ENCODE measurements at places on chromosomes 2 and 18.

DNA sequence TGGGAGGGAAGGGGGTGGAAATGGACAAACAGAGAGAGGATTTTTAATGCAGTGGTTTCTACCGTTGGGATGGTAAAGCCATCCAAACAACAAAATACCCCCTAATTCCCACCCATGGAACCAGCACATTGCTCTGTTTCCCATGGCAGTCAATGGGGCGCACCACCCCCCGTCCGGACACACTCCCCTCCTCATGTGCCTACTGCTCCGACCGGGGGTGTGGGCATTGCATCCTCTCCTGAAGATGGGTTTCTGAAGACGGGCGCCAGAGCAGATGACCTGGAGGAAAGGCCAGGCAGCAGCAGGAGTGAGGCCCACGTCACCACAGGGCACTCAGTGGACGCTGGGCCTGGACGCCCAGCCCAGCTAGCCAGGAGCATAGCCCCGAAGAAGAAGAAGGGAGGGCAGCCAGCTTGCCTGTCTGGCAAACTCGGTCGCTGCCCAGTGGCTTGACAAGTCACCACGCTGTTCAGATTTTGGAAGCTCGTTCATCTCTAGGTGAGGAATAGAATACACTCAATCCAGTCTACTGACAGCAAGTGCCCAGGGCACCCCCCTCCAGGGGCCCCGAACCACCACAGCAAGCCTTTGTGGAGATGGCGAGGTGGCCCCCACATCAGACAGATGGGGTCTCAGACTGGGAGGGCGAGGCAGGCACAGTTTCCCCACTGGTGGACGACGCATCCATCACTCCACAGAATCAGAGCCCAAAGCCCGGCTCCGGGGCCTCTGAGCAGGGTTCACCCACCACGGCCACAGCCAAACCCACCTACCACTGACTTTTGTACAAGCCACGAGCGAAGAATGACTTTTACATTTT, 296.2 kb upstream of the SALL3 start:
- DNase-seq = no peak

DNA sequence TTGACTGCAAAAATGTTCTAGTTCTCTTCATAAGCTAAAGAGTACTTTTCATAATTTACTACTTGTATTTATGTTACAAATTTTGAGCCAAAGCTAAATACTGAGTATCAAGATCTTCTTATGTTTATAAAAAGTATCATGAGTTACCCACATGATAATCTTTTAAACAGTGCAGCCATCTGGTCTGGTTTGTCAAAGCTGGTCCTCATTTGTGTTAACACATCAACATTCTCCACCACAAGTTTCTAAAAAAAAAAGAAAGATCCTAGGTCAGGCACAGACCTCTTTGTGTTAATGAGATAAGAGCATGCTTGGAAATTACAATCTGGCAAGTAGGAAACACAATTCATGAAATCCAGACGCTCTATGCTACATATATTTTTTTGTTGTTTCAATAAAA, 75.5 kb upstream of the FRZB start:
- peak; percentile 35 for DNase-seq

- DNase-seq = no peak
Measured at GRCh38 chr2:139366681-139367080, 586.5 kb upstream of the NXPH2 start.

DNA sequence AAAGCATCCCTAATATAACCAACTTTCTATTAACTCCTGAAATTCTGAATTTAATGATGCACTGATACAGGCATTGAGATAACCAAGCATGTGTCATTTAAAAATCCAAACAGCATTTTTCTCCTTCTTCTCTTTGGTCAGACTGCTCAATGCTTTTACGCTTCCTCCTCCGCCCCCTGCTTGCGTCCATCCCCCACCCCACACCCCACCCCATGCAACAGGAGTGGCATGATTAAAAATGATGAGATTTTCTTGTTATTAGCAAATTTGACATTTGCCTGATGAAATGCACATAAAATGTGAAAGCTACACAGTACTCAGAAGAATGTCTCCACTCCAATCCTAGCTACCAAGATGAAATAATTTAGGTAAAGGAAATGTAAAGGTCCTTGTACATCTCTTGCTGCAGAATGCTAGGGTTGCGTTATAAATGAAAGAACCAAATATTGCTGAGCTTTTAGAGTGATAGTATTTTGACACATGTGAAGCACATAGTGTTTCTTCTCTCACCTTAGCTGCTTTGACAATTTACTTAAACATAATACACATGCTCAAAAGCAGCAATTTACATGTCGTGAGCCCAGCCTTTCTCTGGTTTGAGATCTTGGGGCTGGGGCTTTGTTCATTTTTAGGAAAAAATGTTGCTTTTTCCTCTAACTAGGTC, 263.8 kb downstream of the MEIS1 start:
- no peak for DNase-seq

DNA sequence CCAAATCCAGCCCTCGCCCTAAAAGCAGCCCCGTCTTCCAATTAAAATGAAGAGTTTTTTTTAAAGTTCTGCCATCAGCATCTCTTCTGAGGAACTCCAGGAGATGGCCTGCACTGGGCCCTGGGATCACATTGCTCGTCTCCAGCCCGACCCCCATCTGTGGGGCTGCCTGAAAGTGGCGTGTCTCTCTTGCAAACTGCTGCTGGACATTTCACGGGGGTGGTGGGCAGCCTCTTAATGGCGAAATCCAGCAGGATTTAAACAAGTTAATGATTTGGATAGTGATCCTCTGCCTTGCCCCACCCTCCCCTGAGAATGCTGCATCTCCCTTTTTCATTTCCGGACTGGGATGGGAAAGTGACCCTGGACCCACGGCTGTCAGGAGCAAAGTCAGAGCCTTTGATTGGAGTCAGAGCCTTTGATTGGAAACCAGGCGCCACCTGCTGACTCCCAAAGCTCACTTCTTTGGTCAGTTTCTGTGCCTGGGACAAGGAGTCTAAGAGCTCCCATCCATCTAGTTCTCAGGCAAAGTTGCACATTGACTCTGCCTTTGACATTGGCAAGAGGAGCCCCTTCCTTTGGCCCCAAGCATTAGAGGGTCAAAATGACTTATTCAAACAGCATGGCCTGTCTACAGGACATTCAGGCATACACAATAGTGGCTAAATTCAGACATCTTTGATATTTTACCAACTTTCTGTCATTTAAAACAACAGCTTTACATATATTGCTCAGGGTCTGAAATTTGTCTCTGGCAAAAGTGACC, 155.2 kb downstream of the SH3BP4 start:
- peak; percentile 18 for DNase-seq

DNA sequence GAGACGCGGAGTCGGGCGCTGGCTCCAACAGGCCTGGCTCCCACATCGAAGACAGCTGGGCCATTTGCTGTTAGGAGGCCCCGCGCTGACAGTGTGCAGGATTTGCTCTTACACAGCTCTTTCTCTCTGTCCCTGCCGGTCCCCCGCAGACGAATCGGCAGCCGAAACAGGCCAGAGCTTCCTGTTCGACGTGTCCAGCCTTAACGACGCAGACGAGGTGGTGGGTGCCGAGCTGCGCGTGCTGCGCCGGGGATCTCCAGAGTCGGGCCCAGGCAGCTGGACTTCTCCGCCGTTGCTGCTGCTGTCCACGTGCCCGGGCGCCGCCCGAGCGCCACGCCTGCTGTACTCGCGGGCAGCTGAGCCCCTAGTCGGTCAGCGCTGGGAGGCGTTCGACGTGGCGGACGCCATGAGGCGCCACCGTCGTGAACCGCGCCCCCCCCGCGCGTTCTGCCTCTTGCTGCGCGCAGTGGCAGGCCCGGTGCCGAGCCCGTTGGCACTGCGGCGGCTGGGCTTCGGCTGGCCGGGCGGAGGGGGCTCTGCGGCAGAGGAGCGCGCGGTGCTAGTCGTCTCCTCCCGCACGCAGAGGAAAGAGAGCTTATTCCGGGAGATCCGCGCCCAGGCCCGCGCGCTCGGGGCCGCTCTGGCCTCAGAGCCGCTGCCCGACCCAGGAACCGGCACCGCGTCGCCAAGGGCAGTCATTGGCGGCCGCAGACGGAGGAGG, 3.5 kb downstream of the GDF7 start:
- no peak for DNase-seq

- DNase-seq = no peak
Measured at GRCh38 chr2:17519486-17519885, 1.2 kb upstream of the RAD51AP2 start.

GRCh38 chr2:47321411-47322031, 81.4 kb upstream of the MSH2 start:
- DNase-seq = peak; percentile 0

- DNase-seq = no peak
Measured at GRCh38 chr2:166494140-166494624, at the start of gene SCN7A. Gene SCN7A, minus strand, starts transcription at chr2:166494249. Its CDS starts 16,553 bp downstream, at chr2:166477696.

- DNase-seq = no peak
Measured at GRCh38 chr2:102061286-102061699, 69.5 kb downstream of the IL1R2 start.

DNA sequence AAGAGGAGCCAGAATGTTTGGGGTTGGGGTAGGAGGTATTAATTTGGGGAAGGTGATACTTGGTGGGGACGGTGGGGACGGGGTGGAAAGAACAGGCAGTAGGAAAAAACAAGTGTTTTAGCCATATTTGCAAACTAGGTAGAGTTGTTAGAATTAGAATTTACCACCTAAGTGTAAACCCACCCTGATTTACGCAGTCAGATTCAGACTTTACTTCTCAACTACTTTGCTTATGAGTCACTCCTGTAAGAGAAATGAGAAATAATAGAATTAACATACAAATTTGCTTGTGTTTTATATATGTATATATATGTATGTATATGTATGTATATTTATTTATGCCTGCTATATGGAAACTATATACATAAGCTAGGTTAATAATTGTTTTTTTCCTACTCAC, 1168.2 kb upstream of the ZEB2 start:
- DNase-seq = no peak

DNA sequence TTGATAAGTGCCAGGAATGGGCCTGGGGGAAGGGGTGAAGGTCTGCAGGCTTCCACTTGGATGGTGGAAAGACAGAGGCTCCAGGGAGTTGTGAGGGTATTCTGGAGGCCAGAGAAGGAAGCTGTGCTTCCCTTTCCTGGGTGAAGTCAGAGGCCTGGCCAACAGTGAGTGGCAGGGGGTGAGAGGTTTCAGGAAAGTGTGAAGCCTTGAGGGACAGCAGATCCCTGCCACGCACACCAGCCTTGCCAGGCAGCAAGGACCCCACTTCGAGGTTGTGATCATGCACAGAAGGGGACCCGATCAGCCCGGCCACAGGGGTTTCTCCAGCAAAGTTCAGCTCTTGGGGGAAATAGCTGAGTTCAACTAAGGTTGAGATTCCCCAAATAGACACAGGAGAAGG, 66.5 kb downstream of the SMAD7 start:
- DNase-seq = no peak

DNA sequence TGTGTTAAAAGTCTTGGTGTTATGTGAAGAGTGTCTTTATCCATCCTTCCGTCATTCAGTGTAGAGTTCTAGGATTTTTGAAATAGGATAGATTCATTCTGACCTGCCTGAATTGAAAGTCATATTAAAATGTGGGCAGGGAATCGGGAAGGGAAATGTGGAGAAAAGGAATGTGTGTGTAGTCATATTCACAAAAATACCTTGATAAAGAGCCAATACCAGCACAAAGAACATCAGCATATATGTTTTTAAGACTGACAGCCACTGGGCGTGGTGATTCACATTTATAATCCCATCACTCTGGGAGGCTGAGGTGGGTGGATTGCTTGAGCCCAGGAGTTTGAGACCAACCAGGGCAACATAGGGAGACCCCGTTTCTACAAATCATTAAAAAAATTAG, 188.1 kb downstream of the CAMKMT start:
- DNase-seq = no peak

Measured in hematopoietic multipotent progenitor cell treated with erythropoietin and hydrocortisone succinate and interleukin-3 and kit ligand, for 8 days (in vitro differentiated cells).